Esophagus squamous epithelium (tissue), 5 donors: ENCODE measurements at places on chromosomes 12 and 14.

GRCh38 chr12:85529896-85530295, 249.9 kb downstream of the ALX1 start:
- no peak for DNase-seq

DNA sequence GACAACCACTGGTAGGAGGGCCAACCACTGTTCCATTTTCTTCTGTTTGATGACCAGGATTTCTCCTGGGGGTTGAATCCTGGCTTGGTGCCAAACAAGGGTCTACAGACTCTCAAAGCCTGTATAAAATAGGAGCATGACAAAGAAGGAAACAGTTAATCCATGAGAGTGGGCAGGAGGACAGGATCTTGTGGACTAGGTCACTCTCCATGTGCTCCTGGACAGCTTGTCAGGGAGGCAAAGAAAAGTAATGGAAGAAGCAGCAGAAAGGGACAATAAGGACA, 243.7 kb downstream of the AKAP6 start:
- no peak for DNase-seq

GRCh38 chr12:6899837-6900519, 4.6 kb upstream of the LRRC23 start:
- no peak for DNase-seq

DNA sequence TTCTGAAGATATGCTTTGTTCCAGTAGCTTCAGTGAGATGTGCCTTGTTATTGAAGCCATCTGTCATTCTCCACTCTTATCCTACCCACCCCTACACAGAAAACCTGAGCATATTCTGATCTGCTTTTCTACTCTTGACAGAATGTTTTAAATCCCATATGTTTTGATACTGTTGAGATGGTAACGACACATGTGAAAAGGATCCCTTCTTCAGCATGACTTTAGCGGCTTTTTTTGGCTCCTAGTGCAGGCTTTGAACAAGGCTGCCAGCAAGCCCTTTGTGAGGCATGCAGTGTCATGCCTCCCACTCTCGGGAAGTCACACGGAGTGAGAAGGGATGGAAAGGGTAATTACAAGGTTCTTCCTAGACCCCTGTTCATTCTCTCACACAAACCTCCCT, 228.8 kb upstream of the RGS6 start:
- no peak for DNase-seq

DNA sequence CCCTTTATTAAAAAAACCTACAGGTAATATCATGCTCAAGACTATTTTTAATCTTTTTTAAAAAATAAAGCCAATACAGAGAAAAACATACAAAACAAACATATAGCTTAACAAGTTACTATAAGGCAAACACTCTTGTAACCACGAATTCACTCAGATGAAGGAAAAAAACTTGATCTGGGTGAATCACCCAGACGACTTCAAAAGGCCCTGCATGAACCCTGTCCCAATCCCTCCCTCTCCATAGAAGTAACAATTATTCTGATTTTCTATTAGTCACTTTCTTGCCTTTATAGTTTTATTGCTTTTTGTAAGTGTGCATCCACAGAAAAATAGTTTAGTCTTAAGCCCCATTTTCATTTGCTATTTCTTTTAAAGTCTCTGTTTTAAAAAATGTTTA, 72.6 kb downstream of the LRP6 start:
- no peak for DNase-seq

DNA sequence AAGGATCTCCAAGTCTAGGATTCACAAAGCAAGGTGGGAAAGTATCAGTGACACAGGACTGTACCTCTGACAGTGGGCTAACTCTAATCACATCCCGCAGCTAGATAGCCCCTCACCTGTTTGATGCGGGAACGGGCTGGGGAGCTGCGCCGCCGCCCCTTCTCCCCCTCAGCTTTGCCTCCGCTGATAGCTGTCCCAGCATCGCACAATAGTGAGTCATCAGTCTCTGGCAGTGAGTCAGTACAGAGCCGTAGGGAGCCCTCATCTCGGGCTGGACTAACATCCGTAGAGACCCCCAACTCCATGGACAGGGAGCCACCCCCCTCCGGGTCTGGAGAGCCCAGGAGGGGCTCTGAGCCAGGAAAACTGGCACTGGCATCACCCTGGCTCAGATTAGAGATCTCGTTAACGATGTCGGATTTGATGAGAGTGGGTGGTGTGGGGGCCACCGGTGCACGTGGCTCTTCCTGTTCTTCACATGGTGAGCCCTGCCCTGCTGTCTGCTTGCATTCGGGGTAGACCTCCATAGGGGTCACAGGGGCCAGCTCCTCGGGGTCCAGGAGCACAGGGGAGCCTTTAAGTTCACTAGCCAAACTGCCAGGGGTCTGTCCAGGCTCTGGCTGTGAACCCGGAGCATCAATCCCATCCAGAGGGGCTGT, 10.9 kb downstream of the KMT2D start:
- DNase-seq: no peak

DNA sequence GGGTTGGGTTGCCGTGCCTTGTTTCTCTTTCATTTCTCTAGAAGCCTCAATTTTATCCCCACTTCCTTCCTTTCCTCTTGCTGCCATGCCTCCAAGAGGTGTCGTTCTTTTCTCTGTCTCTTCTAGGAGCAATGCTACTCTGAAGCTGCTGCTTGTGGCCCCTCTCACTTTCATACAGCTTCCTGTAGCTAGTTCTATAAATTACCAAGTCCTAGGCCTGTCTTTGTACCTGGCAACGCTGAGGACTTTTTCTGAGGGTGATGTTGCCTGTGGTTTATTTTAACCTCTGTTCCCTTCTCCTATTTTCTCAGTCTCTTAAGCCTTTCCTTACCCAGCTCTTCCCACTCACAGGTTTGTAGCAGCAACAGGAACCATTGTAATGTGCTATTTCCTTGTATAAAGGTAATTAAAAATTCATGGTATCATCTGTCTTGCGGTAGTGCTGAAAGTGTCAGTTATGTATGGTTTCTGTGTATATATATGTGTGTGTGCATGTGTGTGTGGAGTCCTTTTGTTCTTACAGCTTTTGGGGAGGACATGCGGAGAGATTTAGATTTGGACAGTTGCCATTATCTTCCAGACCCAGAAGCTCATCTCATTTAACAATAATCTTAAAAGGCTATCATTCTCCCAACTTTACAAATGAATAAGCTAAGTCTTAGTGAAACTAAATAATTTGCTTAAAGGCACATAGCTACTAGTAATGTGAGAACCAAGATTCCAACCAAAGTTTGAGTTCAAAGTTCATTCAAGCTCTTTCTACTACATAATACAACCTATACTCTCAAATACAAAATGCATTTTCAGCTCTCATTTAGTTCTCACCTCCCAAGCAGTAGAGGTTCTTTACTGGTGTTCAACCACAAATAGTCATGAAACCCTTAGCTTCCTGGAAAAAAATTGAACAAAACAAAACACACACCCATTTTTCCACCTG, 43.8 kb downstream of the DDHD1 start:
- DNase-seq: no peak

- DNase-seq: no peak
Observed at GRCh38 chr12:78767264-78767981, 97.2 kb upstream of the SYT1 start.

DNA sequence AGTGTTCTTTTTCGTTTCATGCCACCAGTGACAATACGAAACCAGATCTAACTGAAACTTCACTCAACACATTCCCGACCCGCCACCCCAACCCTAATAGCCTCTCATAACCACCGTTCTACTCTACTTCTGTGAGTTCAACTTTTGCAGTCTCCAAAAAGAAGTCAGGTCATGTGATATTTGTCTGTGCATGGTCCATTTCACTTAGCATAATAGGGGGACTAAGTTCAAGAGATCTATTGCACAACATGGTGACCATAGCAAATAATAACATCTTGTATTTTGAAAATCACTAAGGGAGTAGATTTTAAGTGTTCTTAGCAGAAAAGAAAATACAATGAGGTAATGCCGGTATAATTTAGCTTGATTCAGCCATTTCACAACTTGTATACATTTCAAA, 376.4 kb downstream of the DIO2 start:
- DNase-seq: no peak

DNA sequence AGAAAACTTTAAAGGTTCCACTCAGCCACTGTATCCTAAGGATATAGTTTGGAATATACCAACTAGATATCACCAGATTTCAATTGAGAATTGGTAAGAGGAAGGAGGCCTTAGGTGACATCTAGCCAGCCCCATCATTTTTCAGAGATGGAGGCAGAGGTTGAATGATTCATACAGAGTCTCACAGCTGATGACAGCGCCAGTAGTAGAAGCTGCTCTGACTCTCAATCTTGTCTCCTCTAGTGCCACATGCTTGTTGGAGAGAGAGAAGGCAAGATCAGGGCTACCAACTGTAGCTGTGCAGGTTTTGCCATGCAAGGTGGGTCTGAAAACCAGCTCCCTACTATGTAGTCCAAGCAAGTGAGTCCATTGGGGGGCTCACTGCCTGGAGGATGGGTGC, 6.1 kb downstream of the FRMD6 start:
- no peak for DNase-seq

DNA sequence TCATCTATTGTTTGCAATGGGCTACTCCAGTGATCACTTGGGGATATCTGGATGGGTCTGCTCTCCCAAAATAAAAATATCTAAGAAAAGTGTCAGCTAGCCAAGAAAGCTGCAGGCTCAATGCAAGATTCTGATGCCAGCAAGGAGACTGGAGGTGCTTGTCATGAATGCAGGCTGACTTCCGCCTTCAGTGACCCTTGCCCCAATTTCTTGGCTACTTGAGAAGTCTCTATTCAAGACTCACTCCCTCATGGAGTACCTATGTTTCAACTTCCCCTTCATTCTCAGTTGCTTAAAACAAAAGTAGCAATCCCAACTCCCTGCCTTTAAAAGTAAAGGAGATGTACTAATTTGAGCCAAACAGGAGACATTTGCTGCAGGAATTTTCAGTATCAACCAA, 123.9 kb downstream of the GPR65 start:
- DNase-seq: no peak

DNA sequence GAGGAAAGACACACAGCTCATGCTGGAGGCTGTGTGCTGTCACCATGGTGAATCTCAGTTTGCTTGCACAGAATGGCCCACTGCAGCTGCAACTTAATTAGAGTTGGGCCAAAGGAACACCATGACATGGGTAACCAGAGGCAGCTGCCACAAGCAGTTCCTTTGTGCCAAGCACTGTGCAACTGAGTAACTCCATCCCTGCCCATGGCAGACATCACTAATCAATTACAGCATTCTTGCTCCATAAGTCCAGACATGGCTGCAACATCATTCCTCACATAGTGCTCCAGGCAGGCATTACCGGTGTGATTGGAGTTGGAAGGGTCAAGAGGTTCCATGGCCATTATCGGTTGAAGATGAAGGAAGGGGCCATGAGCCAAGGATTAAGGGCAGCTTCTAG, 207.0 kb downstream of the RBM19 start:
- no peak for DNase-seq

- no peak for DNase-seq
Observed at GRCh38 chr14:52268279-52269061, 972 bp downstream of the PTGDR start.

DNA sequence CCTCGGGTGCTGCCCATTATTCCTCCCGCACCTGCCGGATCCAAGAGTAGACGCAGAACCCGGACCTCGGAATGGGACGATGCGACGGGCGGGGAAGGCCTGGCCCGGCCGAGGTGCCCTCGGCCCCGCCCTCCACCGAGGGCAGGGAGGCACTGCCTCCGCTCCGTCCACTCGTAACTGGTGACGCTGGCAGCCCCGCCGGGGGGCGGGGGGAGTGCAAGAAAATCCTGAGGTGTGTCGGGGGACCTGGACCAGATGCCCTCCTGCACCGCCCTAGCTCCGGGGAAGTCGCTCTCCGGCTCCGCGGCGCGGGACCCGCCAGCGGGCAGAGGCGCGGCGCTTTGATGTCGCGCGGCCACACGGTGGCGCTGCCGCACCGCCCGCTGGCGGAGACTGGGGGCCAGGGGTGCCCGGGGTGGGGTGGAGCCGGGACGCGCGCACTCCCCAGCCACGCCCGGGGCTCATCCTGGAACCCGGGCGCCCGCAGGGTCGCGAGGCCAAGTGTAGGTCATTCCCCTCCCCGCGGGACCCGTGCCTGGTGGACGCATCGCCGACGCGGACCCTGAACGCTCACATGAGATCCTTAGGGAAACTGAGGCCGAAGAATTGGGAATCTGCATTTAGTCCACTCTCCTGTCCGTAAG, 202.8 kb downstream of the TTC8 start:
- no peak for DNase-seq

DNA sequence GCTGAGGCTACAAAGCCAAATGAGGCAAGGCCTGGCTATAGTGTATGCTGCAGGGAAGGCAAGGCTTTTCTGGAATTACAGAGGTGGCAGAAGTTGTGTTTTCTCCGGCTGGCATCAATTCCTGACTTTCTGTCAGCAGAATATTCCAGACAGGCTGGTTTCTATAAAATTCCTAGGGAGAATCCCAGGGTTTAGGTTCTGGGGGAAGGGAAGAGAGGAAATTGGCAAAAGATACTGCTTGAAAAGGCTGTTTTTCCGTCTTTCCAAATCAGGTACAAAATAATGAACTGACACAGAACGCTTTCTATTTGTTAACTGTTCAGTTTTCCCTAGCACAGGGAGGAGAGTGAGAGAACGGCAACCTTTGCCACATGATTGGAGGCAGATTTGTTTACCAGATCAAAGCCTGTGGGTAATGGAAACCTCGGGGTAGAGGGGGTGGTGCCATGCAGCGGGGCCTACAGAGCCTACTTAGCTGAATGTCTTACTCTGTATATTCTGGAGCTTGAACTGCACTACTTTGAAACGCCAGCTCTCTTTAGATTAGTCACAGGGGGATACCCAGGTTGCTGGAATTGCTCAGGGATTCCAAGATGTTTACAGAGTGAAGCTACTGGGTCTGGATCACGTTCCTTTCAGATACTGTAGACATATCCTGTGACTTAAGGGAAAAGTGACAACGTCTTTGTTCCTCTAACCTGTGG, 65.8 kb upstream of the DACT1 start:
- DNase-seq: no peak

DNA sequence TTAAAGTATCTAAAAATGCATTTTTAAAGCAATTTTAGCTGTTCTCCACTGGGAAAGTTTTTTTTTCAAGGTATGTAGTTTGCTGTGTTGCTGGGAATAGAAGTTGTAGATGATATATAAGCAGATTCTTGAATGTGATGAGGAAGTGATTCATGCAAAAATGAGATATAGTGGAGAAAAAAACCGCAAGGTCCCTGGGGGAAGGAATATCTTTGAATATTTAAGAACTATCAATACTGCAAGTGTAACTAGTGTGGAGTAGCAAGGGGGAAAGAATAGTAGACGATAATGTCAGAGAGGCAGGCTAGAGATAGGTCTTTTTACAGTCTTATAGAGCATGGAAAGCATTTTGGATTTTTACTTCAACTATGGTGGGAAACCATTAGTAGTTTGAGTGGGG, 42.5 kb downstream of the PTCSC3 start:
- DNase-seq: no peak

- no peak for DNase-seq
Observed at GRCh38 chr14:24713404-24713803, 79.4 kb upstream of the GZMB start.

DNA sequence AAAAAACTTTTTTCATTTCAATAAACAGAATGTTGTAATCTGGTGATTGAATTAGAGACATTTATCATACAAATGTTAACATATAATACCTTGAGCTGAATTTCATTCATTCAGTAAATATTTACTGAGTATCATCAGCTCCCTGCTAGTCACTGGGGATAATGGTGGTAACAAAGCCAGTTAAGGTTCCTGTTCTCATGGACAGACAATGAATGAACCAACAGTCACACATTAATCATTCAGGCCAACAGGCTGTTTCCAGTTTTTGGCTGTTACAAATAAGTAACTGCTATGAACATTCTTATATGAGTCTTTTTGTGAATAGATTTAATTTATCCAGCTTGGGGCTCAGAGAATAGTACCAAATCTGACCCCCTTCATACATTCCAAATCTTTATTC, 13.5 kb downstream of the EXD2 start:
- no peak for DNase-seq

GRCh38 chr12:71492604-71493003, 53.0 kb downstream of the LGR5 start:
- no peak for DNase-seq
